ENCODE measurements at places on chromosomes 6 and 20. TPM values are rescaled to one million over a fixed set of nuclear protein-coding genes. Genes with fewer than 3 reads are reported as not detected.

The CST4 gene
- 56.8 TPM for total RNA-seq

The C6orf58 gene
- not detected for total RNA-seq

The LPA gene
- 0.31 TPM for total RNA-seq

The HDGFL1 gene
- total RNA-seq, result not detected

The TAF11 gene
- total RNA-seq, result 40.4 TPM

The LRFN2 gene
- 1.1 TPM for total RNA-seq

The ADGB gene
- total RNA-seq, result 0.31 TPM

The BANF2 gene
- not detected for total RNA-seq

The ENPP4 gene
- 4.9 TPM for total RNA-seq

GRCh38 chr6:157055863-157056262 is 267.5 kb downstream of the TMEM242 start:
- DNase-seq, result no peak

DNA sequence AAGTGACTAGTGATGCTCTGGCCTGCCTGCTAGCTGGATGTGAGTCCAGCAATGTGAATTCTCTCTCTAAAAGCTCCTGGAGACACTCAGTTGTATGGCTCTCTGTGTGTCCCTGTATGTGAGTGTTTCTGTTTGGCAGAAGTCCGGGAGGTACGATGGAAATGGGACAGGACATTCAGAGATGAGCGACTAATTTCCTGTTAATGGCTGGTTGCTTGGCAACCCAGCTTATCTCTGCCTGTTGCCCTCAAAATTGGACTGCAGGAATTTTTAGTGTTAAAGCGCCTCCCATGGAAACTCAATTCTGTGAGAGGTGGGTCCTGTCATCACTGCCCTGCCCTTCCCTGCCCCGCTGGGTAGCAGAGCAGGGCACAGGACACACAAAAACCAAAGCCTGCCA is 136.8 kb upstream of the LRFN2 start:
- no peak for DNase-seq

DNA sequence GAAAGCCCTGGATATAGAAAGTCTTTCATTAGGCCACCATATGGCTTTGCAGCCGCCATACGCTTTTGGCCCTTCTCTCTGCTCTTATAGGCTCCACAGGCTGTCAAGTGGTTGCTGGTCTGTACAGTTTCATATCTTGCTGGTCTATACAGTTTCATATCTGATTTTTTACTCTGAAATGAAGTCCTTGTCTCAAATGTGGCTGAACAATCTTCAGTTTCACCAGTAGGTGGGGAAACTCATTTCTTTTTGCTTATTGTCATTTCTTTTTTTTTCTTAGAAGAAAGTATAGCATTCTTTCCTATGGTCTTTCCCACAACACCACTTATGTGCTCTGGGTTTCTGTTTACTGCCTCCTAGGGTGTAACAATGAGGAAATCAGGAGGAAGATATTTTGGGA is 771.4 kb upstream of the MMS22L start:
- DNase-seq, result no peak

- no peak for DNase-seq
Measured at GRCh38 chr20:15076785-15077184, 739.4 kb upstream of the FLRT3 start.

GRCh38 chr6:128914051-128914450 is 31.1 kb downstream of the LAMA2 start:
- no peak for DNase-seq

- no peak for DNase-seq
Measured at GRCh38 chr6:24867104-24867703, 68.5 kb upstream of the ARMH2 start.

DNA sequence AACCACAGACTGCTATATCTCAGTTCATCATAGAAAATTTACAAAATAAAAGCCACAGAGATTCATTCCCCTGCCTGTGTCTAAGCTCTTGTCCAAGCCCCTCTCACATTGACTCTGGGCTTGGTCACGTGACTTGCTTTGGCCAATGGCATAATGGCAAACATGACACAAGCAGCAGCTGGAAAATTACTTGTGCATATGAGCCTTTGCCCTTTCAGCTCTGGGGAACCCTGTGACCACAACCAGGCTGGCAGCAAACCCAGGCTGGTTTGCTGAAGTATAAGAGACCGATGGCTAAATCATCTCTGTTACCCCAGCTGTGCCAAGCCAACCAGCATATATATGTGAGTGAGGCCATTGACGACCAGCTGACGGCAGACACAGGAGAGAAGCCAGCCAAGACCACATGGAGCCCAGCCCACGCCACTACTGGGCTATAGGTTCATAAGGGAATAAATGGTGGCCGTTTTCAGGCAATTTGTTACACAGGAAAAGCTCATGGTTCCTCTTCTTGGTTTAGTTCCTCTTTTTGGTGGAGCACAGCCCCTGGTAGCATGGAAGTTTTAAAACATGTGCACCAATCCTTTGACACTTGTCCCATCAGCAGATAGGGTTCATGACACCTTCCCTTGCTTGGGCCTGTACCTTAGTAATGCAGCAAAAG is 31.8 kb upstream of the RSPO4 start:
- DNase-seq, result no peak

GRCh38 chr20:32982617-32983458 is 21.4 kb downstream of the SUN5 start:
- no peak for DNase-seq

DNA sequence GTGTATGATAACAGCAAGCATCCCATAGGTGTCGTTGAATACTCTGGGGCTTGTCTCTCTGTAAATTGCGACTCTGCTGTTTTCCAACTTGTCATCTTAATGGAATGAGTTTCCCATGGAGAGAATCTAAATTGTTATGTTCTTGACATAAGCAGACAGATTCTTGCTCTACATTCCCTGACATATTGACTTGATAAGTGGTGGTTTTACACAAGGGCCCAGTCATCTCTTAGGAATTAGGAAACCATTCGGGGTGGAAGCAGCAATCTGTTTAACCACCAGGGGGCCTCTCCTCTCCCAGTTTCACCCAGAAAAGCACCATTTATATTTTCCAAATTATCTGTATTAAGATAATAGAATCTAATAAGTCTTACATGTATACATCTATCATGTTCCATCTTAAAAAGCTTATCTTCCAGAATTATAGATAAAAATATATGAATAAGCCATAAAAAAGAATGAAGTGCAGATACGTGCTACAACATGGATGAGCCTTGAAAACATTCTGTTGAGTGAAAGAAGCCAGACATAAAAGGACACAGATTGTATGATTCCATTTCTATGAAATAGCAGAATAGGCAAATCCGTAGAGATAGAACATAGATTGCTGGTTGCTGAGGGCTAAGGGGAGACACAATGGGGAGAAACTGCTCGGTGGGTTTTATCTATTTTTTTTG is 23.1 kb upstream of the MROH8 start:
- no peak for DNase-seq

DNA sequence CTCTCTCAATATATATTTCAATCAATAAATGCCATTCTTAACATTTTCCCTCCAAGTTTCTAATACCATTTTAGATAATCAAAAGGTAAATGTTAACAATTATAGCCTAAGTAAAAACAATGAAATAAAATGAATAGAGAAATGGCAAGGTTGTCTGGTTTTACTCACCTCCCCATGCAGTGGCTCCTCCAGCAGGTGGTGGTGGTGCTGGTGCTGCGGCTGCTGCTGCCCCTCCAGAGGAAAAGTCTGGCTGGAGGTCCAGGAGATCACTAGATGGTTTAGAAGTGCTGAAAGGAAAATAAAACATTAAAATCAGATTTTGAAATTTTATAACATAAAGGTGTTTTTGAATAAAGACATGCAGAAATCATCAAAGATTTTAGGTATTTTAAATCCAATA is 93.2 kb downstream of the PRSS35 start:
- DNase-seq, result no peak

DNA sequence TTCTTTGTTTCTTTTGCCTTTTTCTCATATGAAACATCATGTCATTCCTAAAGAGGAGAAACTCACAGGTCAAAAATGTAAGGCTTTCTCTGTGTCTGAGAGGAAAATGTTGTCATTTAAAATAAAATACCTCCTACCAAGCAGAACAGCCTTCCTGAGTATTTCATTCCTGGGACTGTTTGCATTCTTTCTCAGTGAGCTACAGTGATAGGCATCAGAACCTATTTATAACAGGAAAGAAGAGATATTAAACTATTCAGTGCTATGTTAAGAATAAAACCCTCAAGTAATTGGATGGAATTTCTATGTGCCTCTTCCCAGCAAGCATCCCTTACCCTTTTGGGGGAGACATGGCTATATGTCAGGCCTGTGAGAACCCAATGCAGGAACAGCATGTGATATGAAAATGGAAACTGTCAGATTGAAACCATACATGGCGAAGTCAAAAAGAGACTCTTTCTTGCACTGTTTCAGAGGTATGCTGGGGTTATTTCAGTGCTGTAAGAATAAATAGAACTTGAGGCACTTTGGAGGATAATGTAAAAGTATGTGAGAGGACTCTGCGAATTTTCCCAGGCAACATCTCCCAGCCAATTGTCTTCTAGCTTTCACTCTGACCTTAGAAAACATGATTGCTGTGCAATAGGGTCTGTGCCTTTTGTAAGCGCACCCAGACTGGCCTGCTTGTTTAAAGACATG is 133.8 kb upstream of the CCN2 start:
- no peak for DNase-seq

- no peak for DNase-seq
Measured at GRCh38 chr6:147279427-147279826, 75.2 kb downstream of the STXBP5 start.

- no peak for DNase-seq
Measured at GRCh38 chr6:39196673-39197091, 32.6 kb downstream of the KCNK5 start.

All from type B pancreatic cell (in vitro differentiated cells).